ENCODE measurements at places on chromosomes 7 and 10.

DNA sequence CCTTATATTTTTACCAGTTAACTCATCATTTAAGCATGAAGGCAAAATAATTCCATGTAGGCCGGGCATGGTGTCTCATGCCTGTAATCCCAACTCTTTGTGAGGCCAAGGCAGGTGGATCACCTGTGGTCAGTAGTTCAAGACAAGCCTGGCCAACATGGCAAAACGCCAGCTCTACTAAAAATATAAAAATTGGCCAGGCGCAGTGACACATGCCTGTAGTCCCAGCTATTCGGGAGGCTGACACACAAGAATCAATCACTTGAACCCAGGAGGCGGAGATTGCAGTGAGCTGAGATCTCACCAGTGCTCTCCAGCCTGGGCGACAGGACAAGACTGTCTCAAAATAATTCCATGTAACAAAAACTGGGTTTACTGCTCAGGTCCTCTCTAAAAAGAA, 18.3 kb downstream of the HNRNPA2B1 start:
- no peak for DNase-seq

DNA sequence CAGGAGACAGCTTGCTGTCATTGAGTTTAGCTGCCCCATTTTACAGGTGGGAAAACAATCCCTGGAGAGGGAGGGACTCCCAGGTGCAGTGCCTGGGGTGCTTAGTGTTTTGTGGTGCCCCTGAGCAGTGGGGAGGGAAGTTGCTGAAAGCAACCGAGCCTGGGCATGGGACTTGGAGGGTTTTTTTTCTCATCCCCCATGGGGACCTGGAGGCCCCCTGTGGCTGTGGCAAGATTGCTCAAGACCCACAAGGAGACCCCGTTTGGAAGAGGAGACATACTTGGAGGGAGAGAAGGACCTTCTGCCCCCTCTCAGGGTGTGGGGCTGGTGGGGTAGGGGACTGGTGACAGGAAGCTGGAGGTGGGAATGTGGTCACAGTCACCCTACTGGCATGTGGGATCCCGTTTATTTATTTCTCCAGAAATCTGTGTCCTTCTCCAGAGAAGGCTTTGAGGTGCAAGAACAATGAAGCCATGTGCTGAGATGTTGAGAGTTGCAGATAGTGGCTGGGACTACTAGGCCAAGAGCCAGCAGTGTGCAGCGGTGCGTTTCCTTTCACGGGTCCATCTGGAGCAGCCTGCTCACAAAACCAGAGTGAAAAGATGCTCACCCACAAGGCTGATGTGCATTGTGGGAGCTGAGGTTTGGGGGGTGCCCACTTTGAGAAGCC, 21.5 kb downstream of the ZMIZ1 start:
- DNase-seq: no peak

GRCh38 chr7:141544831-141545230, 6.4 kb upstream of the AGK start:
- no peak for DNase-seq

DNA sequence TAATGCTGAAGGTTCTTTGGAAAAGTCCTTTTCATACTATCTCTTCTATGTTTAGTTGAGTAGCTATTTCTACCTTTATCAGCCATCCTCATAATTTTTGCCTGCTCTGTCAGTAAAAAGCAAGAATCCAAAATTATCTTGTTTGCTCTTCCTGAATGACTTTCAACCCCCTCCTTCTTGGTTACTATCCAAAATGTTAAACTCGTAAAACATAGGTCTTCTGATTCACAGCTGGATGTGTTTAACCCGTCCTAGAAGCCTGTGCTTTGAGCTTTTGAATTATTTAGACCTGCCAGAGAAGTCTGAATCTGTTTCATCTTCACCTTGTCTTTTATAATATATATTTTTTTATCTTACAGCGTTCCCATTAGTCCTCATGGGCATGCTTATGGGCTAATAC, 136.4 kb upstream of the MDFIC start:
- DNase-seq: no peak

DNA sequence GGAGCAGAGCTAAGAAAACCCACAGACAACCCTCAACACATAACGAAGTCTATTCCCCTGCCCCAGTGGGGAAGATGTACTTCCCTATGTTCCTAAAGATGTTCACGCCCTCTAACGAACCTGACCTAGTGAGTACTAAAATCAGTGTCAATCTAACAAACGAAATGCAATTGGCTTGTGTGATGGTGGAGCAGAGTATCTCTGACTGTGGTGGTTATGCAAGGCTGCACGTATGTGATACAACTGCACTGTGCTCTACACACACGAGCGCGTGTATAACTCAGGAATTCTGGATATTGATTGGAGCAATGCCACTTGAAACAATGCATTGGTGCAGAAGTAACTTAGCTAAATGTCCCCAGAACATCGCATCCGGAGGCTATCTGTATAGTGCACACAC, 1.3 kb downstream of the ANKRD16 start:
- peak; percentile 43 for DNase-seq

GRCh38 chr7:122942765-122943164, 52.7 kb downstream of the TAS2R16 start:
- DNase-seq: no peak

DNA sequence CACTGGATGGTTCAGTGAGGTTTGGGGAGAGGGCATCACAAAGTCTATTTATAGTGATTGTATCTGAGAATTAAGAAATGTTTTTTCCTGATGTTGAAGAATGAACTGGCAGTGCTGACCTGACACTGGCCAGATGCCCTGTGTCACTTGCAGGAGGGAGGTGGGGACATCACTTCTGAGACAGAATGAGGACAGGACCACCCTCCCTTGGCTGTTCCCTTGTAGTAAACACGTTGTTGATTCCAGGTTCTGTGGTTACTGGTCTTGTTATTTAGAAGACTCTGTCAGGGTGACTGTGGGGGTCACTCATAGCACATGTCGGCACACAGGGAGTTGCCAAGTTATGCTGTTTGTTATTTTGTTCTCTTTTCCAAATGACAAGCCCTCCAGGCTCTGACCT, 126.4 kb downstream of the ADCY1 start:
- no peak for DNase-seq

DNA sequence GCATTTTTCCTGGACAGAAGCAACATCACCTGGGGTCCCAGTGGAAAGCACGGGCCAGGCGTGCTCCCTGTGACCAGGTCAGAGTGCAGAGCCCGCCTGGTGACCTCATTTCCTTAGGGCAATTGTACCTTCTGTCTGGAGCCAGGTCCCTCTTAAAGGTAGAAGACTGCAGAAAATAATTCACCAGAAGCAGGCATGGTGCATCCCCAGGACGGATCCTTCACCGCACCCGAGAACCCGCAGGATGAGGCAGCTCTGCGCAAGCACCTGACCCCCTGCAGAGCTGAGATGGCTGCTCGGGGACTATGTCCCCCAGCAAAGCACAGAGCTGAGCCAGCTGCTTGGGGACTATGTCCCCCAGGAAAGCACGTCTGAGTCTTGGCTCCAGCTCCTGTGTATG, 557.6 kb downstream of the PTPRN2 start:
- DNase-seq: no peak

DNA sequence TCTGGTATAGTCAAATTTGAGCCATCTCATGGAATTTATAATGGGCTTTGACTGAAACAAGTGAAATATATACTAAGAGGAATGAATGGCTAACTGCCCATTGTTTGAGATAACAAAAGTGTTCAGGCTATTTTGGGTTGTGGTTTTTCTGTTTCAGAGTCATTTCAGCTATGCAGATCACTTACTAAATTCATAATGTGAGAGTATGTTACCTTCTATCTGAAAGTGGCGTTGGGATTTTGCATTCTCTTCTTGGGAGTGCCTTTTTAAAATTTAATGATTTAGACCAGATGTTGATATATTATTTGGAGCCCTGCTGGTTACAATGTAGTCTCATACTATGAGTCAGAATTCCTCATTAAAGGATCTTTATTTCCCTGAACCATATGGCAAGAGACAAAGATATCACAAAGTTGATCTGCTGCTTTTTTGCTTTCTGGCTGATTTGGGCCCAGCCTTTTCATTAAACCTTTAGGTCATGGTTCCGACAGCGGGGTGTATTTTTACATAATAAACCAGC, 10.4 kb downstream of the VCL start:
- DNase-seq: no peak

GRCh38 chr10:107557916-107558315, 393.4 kb upstream of the SORCS1 start:
- DNase-seq: no peak

- DNase-seq: peak; percentile 94
These were observed 23.8 kb upstream of the IFIT2 start for GRCh38 chr10:89278034-89278535.

GRCh38 chr10:24929904-24930303, 22.5 kb downstream of the PRTFDC1 start:
- no peak for DNase-seq

GRCh38 chr7:49523870-49524269, 249.6 kb upstream of the VWC2 start:
- no peak for DNase-seq

GRCh38 chr7:47583739-47584535, 2.0 kb upstream of the TNS3 start:
- DNase-seq: no peak

- DNase-seq: no peak
These were observed 12.1 kb upstream of the PYROXD2 start for GRCh38 chr10:98427011-98427515.

GRCh38 chr7:105122619-105123018, 108.6 kb downstream of the KMT2E start:
- no peak for DNase-seq

- DNase-seq: peak; percentile 82
These were observed 9.6 kb upstream of the KIF5B start for GRCh38 chr10:32065856-32066255.

DNA sequence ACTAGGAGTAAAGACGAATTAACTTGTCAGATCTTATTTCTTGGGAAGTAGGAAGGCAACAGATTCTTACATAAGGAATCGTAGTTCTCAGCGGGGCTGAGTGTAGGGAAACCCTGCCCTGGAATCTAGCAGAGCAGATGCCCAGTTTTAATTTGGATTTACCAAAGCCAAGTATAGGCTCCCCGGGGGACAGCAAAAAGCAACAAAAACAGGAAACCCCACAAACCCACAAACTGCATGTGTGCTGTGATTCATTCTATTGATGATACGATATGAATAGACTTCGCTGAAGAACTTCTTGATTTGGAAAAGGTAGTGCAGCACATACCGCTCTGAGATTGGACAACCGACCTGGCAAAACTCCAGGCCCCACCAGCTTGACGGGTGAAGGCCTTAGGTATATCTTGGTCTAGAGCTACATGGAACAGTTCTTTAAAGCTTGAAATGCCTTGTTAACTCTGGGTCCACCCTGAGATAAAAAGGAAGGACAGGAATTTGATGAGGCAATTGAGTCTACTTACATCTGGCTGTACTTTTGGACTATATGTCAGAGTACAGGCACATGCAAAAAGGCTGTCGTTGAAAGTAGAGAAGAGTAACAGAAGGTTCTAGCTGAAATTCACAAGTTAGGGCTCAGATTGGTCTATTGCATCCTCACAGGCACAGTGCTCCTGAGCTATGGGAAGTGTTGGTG, 49.1 kb downstream of the STRA8 start:
- no peak for DNase-seq

DNA sequence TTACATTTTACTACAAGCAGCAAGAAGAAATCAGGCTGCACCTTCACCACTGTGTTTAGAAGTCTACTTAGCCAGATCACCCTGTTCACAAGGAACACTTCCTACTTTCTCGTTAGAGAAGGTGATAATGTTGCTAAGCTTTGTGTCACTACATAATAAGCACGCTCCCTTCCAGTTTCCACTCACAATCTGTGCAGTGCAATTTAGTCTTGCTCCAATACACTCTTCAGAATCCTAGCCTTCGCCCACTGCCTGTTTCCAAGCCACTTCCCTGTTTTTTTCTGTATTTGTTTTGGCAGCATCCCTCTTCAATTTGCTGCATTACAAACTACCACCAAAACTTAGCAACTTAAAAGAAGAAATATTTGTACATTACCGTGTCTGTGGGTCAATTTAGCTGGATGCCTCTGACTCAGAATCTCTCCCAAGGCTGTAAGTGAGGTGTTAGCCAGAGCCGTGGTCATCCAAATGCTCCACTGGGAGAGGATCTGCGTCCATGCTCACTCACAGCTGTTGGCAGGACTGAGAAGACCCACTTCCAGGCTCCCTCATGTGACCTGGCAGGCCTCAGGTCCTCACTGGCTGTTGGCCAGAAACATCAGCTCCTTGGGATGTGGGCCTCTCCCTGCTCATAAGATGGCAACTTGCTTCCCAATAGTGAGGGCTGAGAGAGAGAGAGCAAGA, 110.4 kb downstream of the PON1 start:
- DNase-seq: no peak

- DNase-seq: peak; percentile 99
These were observed 2.8 kb downstream of the AGAP3 start for GRCh38 chr7:151088856-151089699.

DNA sequence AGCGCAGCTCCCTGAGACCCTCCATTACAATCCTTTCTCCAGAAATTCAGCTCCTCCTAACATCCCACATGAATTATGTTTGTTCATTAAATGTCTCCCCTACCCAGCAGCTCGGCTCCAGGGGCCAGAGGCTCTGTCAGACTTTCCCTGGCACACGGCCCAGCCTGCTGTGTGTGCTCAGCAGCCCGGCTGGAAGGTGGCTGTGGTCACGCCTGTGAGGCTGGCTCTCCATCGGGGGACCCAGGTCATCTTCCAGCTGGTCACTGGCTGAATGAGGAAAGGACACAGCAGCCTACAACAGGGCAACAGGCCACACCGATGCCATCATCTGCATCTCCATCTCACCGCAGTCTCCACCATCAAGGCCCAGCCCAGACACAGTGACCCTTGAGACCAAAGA, 219.8 kb downstream of the MAD1L1 start:
- DNase-seq: no peak

DNA sequence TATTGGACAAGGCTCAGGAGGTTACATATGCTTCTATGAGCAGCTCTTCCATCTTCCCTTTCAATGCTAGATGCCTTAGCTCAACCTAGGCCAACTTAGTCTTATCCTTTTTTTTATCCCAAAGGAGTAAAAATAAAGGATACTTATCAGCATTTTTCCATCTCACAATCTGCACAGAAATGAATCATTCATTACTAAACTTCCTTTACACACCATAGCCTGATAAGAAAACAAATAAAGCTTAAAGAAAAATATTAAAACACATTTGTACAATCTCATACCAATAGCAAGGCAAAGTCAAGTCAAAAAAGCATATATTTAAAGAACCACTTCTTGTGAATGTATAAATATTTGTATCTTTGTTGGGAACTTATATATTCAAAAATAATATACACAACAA, 407.4 kb downstream of the GRM8 start:
- no peak for DNase-seq

GRCh38 chr7:144836545-144836842, 641 bp upstream of the TPK1 start:
- no peak for DNase-seq

- DNase-seq: no peak
These were observed 63.5 kb downstream of the COBL start for GRCh38 chr7:51253157-51253556.

DNA sequence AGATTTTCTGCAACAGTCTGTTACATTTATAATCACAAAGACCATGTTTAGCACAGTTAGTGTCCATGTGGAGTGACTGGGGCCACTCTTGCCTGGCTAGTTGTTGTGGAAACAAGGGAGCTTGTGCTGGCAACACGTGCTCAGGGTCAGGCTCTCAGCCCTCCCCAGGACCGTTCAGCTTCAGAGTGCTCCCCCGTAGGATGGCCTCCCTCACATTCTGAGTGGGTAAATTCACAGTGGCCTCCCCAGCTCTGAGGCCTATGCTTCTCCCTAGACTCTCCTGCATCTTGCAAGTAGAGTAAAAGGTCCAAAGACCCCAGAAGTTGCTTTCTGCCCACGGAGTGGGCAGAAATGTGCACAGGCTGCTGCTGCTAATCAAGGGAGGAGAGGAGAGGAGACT, 122.3 kb downstream of the ADCY1 start:
- no peak for DNase-seq
